Mammary microvascular endothelial cell (primary cell): ENCODE measurements at places on chromosomes 6 and 20. TPM values are rescaled to one million over a fixed set of nuclear protein-coding genes. Genes with fewer than 3 reads are reported as not detected.

TAAR5 gene
- total RNA-seq: not detected in 2 replicates

C6orf15 gene
- total RNA-seq: not detected in 2 replicates

SCP2D1 gene
- total RNA-seq: not detected in 2 replicates

DEFB126 gene
- not detected in 2 replicates for total RNA-seq

CPNE5 gene
- total RNA-seq: 2.3 and 3.3 TPM in 2 replicates

SCUBE3 gene
- 0.13 and 0.15 TPM in 2 replicates for total RNA-seq

SLC16A10 gene
- total RNA-seq: not detected in 2 replicates

SNX14 gene
- 79.3 and 95.9 TPM in 2 replicates for total RNA-seq

TBX18 gene
- 0.25 and 1.1 TPM in 2 replicates for total RNA-seq

NRSN1 gene
- total RNA-seq: not detected in 2 replicates

SIRPB1 gene
- 0.80 TPM in 1 of 2 replicates, not detected in the other for total RNA-seq
